ENCODE measurements at places on chromosomes 11 and 22.

DNA sequence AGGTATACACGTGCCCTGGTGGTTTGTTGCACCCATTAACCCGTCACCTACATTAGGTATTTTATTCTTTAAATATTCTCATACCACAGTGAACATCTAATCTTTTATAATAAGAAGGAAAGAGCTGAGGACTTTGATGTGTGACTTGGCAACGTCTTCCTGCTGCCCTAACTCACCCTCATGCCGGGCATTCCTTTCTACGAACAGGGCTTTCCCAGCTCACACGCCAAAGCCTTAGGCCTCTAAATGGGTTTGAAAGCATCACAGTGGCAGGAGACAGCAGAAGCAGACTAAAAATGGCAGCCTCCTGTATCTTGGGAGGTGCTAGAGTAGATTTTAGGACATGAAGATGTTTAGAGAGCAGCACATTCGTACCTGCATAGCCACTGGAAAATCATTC, 52.6 kb downstream of the CLTCL1 start:
- no peak for DNase-seq

- DNase-seq, result no peak
Measured at GRCh38 chr11:19597876-19598275, 114.8 kb upstream of the NAV2 start.

- DNase-seq, result no peak
Measured at GRCh38 chr11:62705413-62705812, 1.8 kb downstream of the BSCL2 start.

GRCh38 chr11:61542705-61543104, 34.2 kb downstream of the LRRC10B start:
- no peak for DNase-seq

DNA sequence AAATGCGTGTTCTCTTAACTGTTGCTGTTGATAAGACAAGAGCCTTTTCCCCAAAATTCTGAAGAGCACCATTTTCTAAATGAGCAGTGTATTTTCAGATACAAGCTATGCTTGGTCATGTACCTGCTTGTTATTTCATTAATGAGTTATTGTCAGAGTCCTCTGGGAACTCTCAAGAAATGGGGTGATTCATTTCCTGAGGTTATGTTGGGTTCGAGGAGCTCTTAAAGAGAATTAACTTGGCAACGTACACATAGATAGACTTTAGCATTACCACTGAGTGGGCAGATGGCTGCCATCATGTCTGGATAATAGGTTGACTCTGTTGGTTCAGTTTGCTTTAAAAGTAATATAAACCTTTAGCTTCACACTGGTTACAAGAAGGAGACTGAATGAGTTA, 87.9 kb upstream of the SORL1-AS1 start:
- DNase-seq, result no peak

DNA sequence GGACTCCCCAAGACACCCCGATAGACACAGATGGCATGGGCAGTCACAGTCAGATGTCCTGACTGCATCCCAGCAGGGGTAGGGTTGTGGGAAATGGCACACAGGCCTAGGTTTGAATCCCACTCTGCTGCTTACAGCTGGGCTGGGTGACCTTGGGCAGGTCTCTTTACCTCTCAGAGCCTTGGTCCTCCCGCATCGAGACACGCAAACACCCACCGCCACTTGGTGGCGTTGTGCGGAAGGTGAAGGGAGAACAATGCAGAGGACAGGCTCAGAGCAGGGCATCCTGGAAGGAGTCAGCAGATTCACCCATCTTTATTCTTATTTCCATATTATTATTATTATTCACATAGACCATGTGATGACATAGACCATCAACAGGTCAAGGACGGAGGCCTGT, 140.5 kb downstream of the MIAT start:
- DNase-seq, result no peak

DNA sequence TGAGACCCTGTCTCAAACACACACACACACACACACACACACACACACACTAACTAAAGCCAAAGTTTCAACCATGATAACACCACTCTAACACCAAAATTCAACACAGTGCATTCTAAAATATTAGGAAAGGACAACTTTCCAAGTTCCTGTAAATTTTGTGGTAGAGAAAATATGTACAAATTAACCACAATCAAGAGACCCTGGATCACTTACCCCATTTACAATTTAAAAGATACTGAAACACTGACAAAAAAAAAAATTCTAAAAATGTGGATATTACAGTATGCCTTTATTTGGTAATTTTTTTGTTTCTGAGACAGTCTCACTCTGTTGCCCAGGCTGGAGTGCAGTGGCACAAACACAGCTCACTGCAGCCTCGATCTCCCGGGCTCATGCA, 9.7 kb downstream of the MRTFA start:
- no peak for DNase-seq

- no peak for DNase-seq
Measured at GRCh38 chr11:43576803-43577521, 103.6 kb upstream of the HSD17B12 start.

DNA sequence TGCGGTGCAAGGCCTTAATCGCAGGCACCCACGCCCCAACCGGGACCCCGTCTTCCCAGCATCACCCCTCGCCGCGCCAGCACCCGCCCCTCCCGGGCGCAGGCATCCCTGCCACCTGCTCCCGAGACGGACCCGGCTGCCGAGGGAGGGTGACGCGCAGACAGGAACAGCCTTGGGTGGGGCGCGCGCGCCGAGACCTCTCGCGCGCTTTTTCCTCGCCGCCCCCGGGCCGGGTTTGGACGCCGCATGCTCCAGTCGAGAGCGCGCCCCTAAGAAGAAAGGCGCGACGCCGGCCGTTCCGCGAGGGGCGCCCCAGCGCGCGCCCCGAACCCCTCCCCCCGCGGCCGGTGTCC, 504 bp downstream of the CFL1 start:
- DNase-seq, result no peak

DNA sequence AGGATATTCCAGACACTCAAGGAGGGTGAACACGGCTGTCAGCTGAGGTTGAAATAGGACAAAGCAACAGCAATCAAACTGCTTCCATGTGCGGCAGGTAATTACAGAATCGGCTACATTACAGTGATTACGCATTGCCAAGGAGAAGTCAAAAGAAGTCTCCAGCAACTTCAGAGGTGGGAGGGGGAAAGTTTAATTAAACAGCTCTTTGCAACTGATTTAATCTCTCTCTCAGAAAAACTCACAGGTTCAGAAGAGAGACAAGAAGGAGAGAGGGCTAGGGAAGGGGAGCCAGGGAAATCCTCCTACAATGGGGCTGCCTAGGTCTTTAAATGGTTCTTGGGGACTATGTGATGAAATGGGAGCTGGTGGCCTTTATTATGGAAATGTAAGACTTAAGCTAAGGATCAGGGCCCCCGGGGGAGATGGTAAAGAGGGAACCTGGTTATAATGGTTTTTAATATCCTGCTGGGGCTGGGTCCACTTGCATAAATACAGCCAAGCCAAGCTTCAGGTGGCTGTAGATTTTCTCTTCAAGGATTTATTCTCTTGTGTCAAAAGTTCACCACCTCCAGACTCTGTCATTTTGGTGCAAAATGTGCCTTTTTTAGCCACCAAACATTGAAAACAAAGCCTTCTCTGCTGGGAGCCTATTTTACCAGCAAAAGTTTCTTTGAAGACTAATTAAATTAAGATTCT, 354.7 kb upstream of the NARS2 start:
- no peak for DNase-seq

DNA sequence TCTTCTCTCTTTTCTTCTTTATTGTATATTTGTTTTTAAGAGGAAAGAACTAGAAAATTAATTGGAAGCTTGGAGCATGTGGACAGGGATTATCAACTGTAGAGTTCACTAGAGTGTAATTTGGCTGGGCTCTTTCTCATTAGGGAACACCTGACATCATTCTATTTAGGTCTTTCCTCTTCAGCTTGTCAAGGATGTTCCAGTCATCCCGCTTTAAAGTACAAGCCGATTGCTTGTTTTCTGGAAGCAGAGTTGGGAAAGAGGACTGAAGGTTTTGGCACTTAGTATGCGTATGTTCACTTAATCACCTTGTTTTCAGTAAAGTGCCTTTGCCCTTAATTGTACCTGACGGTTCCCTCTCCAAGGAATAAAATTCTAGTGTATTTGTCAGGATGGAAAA, 111.6 kb downstream of the WNT11 start:
- no peak for DNase-seq

Measured in BJ (cell line).